Activated CD8-positive, alpha-beta T cell treated with anti-CD3 and anti-CD28 coated beads, Interleukin-2, amount 10 ng/mL, durations not matched to agents 7 days and 5 days (primary cell): ENCODE measurements at places on chromosomes 12 and 14.

DNA sequence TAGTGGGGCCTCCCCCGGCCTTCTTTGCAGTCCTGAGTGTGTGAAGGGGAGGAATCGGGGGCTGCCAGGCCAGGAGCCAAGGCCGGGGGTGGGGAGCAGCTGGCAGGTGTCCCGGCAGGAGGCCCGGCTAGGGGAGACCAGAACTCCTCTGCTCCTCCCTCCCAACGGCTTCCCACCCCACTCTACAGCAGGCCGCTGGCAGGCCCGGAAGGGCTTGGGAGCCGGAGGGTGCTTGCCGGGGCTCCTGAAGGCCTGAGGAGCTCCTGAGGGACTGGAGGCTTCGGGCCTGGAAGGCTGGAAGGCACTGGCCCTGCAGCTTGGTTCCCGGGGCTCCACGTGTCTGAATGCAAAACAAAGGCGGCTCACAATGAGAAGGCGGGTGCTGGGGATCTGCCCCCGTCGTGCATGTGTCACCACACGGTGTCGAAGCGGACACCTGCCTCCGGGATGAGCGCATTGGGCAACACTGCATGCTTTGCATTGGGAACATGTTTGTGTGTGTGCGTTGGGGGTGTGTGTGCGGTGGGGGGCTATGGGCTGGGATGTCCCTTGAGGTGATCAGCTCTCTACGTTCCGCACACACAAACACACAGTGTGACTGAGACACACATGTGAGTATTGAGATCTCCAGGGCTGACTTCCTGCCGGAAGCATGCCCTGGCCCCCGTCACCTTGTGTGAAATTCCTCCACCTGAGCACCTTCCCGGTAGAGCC, 30.9 kb upstream of the ANKRD9 start:
- no peak for DNase-seq

GRCh38 chr12:124872068-124872719, 8.5 kb upstream of the SCARB1 start:
- DNase-seq, result no peak

DNA sequence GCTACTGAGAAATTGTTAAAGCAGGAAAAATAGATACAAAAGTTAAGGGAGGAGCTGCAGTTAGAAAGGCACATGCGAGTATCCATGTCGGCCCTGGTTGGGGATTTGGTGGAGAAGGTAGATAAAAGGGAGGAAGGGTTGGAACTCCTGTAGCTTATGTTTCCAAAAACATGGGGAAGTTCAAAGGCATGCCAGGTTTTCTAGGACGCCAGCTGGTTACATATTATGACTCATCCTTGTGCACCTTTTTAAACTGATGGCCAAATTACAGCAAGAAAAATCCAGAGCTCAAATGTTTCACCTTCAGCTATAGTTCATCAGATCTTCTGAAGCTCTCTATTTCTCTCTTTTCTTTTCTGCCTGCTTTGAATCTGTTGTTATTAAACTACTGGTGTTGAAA, 13.2 kb upstream of the MAP4K5 start:
- DNase-seq, result no peak

- no peak for DNase-seq
Measured at GRCh38 chr12:120156315-120157259, 37.9 kb downstream of the GCN1 start.

- no peak for DNase-seq
Measured at GRCh38 chr14:91925001-91925726, 22.3 kb downstream of the FBLN5 start.

- no peak for DNase-seq
Measured at GRCh38 chr12:10716704-10717315, 6.3 kb downstream of the YBX3 start.
